Cortex of kidney (tissue), 1 donor: ENCODE measurements at places on chromosomes 12 and 14.

DNA sequence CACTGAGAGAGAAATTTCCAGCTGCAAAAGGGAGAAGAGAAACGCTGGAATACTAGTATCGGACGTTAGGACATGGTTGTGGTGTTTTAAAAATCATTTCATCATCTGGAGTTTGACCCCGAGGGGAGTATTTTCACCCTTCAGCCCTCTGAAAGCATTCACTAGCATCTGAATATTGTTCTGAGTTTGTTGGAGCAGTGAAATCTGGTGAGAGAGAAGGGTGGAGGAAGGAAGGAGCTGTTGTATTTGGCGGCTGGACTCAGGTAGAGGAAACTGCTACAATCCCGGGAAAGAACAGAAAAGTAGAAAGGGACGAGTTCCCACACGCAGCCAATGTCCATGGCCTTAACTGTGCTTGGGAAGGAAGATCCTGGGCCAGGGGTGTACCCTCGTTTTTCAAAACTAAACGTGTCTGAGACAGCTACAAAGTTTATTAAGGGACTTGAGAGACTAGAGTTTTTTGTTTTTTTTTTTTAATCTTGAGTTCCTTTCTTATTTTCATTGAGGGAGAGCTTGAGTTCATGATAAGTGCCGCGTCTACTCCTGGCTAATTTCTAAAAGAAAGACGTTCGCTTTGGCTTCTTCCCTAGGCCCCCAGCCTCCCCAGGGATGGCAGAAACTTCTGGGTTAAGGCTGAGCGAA is 896 bp upstream of the CDKN1B start:
- no peak for DNase-seq

DNA sequence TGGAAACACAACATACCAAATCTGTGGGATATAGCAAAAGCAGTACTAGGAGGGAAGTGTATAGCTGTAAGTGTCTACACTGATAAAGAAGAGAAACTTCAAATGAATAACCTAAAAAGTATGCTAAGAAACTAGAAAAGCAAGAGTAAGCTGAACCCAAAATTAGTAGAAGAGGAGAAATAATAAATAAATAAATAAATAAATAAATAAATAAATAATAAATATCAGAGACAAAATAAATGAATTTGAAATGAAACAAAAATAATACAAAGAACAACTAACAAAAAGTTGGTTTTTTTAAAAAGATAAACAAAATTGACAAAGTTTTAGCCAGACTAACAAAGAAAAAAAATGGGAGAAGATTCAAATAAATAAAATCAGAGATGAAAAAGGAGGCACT is 72.7 kb upstream of the TSPAN8 start:
- DNase-seq, result no peak

DNA sequence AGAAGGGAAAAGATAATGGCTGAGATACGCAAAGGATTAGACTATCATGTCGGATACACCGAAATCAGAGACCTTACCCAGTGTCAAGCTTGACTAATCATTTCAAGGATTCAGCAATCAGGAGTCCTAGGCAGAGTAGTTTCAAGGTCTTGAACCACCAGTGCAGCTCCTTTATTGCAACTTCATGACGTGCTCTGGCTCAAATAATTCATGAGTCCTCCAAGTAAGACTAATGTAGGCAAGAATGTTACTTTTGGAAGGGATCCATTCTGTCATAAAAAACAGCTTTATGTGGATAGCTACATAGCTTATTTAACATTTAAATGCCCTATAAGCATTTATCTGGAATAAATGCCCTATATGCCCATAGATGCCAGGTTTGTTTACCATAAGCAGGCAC is 123.2 kb downstream of the LMO3 start:
- DNase-seq, result no peak

DNA sequence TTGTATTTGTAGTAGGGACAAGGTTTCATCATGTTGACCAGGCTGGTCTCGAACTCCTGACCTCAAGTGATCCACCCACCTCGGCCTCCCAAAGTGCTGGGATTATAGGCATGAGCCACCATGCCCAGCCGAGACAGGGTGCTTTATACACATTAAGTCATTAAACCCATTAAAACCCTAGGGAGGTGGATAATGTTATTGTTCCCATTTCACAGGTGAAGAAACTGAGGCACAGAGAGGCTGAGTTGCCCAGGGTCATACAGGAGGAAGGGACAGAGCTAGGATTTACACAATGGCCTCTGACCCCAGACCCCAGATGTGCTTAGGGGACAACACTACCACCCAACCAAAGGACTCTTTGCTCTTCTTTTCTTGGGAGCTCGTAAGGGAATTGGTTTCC is 51.0 kb upstream of the RIN3 start:
- DNase-seq, result no peak

GRCh38 chr14:68250927-68251768 is 431.6 kb downstream of the RAD51B start:
- no peak for DNase-seq

DNA sequence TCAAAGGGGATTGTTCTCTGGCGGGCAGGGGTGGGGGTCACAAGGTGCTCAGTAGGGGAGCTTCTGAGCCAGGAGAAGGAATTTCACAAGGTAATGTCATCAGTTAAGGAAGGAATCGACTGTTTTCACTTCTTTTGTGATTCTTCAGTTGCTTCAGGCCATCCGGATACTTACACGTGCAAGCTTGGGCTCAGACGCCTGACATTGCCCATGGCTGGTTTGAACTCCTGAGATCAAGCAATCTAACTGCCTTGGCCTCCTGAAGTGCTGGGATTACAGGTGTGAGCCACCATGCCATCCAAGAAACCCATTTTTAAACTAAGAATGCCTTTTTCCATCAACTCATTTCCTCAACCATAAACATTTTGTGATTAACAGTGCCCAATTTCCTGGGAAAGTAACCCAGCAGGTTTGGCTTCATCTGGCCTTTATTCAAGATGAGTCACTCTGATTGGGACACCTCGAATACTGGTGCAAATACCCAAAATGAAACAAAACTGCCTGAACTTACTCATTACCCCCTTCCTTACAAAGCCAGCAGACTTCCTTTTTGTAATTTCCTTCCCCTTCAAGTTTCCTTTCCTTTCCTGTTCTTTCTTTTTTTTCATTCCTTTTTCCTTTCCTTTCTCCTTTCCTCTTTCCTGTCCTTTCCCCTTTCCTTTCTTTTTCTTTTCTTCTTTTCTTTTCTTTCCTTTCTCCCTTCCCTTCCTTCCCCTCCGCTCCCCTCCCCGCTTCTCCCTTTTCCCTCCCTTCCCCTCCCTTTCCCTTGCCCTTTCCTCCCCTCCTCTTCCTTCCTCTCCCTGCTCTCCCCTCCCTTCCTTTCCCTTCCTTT is 10.2 kb upstream of the RNASE10 start:
- DNase-seq, result no peak

- DNase-seq, result no peak
Measured at GRCh38 chr12:45286621-45287020, 70.7 kb downstream of the ANO6 start.

GRCh38 chr12:75712223-75712622 is 200.8 kb upstream of the KRR1 start:
- no peak for DNase-seq
